Fibroblast of skin of left quadriceps (primary cell): ENCODE measurements at places on chromosomes 1 and 21.
A peak's percentile ranks its signal among the peaks of the same experiment; 100 is the strongest.

- DNase-seq, result no peak
Observed at GRCh38 chr1:35486858-35487408, 70.3 kb downstream of the KIAA0319L start.

DNA sequence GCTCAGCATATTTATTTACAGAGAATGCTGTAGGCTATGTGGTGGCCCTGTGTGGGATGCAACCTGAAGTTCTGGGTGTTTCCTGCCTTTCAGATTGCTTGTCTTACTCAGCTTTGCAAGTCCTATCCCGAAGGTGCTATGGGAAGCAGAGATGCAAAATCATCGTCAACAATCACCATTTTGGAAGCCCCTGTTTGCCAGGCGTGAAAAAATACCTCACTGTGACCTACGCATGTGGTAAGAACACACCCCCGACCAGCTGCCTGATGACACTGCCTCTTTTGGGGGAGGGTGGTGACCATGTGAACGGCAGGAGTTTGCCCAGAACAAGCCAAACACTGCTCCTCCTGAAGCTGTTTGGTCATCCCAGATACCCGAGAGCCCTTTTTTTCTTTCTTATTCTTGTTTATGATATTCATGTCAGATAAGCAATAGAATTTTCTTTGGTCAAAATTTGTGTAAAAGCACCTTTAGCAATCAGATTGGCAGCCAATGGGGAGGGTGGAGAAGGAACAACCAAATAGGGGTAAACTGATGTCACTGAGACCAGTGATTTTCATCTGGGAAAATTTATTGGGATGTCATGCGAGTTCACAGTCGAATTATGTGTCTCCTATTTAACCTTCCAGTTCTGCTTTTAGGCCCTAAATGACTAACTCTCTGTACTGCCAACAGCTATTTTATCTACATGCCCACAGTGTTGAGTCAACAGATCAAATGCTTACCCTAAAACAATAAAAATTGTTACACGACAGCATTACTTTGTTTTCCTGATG is 82.6 kb downstream of the EVA1C start:
- no peak for DNase-seq

DNA sequence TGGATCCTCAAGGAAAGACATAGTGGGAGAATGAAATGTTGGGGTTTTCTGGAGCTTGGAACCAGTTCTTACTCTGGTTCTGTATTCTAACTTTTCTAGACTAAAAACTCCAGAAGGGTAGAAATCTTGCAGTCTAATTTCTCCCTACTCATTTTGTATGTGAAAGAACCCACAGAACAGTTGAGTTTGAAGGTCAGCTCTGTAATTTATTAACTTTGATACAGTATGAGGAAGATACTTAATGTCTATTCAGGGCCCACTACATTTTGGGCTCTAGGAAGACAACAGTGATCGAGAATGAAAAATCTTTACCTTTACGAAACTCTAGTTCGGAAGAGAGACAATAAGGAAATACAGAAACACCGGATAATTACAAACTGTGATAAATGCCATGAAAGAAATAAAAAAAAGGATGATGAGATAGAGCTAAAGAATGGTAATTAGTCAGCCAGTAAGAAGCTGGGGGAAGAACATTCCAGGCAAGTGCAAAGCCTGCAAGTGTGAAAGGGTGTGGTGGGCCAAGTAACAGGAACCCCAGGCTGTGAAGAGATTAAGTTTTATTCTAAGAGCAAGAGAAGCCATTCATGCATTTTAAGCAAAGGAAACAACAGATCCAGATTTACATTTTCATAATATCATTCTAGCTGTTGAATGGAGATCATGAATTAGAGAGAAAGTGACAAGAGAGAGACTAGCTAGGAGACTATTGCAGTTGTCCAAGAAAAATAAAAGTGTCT is 159.9 kb upstream of the HMCN1 start:
- no peak for DNase-seq

GRCh38 chr1:59557549-59557885 is 257.2 kb upstream of the HOOK1 start:
- no peak for DNase-seq

DNA sequence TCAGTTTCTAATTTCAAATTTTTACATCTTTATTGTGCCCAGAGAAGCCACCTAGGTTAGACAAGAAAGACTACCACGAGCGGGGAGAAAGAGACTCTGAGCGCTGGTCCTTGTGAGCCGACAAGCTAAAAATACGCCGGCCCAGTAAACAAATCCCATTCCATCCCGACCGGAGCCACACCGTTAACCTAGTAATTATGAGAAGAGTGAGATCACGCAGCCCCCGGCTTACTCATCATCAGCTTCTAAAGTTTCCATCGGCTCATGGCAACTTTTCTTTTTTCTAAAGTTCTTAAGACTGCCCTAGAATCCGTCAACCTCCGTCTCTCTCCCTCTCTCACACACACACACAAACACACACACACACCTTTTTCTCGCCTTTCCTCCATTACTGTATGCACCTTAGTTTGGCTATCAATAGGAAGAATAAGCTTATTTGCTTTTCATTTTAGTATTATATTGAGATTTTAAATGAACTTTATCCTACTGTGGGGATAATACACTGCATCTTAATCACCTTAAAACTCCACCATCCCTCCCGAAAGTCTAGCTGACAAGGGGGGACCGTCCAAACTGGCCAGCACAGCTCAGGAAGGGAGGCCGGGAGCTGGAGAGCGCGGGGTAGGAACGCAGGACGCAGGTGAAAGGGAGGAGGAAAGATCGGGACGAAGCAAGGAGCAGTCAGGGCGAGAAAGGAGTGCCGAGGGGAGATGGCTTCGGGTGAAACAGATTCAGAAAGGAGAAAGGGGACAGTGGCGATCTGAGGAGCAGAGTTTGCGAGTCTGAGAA is 728 bp downstream of the OTUD7B start:
- peak; percentile 53 for DNase-seq

DNA sequence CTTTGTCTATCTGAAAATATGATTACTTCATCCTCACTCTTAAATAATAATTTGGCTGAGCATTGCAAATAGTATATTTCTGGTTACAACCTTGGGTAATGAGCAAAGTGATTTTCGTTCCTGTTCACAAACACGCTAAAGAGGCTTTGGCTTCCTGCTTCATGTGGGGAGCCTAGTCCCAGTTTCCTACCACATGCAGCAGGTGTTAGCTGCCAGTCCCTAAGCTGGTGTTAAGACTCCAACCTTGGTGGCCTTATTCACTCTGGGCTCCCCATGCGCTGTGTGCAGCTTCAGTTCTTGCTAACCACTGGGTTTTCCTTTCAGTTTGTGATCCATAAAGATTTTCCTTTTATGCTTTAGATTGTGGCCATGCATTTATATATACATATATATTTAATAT is 56.7 kb upstream of the BARHL2 start:
- DNase-seq, result no peak

- DNase-seq, result no peak
Observed at GRCh38 chr1:160544647-160545046, 21.6 kb upstream of the SLAMF6 start.

GRCh38 chr1:46575300-46575699 is 23.9 kb upstream of the KNCN start:
- no peak for DNase-seq

DNA sequence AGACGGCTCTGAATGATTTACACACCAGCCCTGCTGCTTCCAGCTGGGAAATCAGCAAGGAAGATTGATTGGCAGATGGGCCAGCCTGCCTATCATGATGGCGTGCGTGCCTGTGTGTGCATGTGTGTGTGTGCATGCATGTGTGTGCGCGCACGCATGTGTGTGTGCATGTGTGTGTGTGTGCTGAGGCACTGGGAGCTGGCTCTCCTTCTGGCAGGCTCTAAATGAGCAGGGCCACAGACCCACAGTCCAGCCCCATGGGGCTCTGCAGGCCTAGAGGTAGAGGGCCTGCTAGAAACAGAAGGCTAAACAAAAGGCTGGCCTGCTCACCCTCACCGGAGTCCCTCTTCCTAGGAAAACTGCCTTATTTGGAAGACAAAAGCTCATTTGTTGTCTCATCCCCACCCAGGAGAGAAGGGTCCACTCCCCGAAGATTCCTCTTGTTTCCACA is 6.0 kb downstream of the KLHDC8A start:
- DNase-seq, result no peak

- DNase-seq, result no peak
Observed at GRCh38 chr1:36355811-36356210, 29.9 kb downstream of the STK40 start.

GRCh38 chr1:199780948-199781670 is 246.4 kb upstream of the NR5A2 start:
- no peak for DNase-seq

DNA sequence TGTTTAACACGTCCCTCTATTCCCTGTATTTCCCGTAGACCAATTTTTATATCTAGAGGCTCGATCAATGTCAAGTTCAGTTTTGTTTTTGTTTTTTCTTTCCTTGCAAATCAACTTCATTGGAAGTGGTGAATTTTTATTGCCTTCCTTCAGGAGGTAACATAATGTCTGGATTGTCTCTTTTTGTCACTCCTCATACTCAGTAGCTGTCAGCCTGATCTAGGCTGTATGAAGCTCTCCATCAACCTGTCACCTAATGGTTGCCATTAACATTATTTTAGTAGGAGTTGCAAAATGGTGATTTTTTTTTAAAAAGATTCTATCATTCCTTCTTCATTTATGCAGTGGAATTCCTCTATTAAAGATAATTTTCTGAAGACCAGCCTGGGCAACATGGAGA is 49.7 kb upstream of the KIF26B start:
- DNase-seq, result no peak

DNA sequence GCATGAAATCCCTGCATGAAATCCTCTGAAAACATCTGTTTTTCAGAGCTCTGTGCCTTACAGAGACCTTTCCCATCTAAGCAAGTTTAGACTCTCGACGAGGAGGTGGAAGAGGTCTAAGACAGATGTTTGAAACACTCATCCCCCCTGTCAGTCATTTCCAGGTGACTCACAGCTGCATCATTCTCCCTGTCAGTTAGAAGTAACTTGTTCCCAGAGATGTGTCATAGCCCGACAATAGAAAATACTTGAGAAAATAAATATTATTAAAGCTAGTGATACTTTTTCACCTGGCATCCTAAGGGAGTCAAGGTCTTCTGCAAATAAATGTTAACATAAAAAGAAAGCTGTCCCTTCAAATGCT is 41.6 kb upstream of the SEC16B start:
- no peak for DNase-seq

GRCh38 chr1:231601824-231602672 is 24.5 kb upstream of the DISC1 start:
- DNase-seq, result no peak

- DNase-seq, result no peak
Observed at GRCh38 chr1:183817576-183818288, 12.8 kb downstream of the RGL1 start.

- no peak for DNase-seq
Observed at GRCh38 chr1:209751627-209752231, 4.1 kb upstream of the TRAF3IP3 start.

DNA sequence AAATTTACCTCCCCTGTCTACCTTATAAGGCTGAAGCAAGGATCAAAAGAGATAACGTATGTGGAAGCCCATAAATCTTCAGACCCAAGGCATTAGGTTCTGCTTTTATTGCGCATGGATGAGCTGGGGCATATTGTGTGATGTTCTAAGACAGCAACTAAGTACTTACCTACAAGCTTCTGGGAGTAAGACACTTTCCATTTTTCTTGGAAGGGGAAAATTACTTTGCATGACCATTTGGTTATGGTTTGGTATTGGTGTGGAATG is 21.1 kb downstream of the LMOD1 start:
- no peak for DNase-seq

DNA sequence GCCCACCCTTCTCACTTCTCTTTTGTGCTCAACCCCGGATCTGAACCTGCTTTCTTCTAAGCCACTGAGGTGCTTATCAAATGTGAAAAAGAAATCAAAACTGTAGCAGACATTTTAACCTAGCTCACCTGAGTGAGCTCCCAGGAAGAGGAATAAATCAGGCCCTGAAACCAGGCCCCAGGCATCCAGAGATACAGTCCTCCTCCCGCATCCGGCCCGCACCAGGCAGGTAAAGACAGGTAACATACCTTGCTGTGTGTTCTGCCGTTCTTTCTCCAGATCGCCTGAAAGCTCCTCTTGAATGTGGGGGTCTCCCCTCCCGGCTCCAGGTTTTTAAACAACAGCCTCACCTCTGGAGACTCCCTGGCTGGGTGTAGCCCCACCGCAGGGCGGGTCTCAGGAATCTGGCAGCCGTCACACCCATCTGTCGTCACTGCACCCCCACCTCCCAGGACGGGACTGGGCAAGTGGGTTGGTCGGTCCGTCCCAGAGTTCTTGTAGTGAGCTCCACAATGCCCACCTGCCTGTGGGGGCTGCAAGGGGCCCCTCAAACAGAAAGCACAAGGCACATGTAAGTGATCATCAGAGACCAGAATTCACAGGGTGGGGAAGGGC is at the start of gene LAMB3:
Gene LAMB3, minus strand, starts transcription at position 305 of the 615 bp plus-strand sequence. CDS start 1,481 bp downstream, outside the sequence.
- no peak for DNase-seq

DNA sequence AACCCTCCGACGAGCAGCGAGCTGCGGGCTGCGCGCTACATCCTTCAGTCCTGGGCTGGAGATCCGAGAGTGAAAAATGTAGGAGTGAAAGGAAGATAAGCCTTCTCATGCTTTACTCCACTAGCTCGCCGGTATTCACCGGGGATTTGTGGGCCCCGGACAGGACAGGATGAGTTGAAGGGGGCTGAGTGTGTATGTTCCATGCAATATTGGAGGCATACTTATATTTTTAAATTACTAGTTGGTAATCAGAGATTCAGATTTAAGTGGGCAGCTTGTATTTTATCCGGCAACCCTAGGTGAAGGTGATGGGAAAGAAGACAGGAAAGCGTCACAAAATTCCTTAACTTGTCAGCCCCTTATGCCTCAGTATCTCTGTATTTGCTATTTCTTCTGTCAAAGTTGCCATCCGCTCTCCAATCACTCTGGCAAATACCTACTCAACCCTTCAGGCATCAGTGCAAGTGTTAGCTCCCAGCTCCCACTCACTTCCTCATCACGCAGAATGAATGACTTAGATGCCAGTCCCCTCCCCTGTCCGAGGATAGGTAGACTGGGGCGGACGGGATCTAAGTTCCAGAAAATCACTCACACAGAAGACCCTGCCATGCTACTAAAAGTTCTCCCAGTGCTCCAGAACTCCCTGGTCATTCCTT is 503 bp upstream of the PIGM start:
- no peak for DNase-seq

DNA sequence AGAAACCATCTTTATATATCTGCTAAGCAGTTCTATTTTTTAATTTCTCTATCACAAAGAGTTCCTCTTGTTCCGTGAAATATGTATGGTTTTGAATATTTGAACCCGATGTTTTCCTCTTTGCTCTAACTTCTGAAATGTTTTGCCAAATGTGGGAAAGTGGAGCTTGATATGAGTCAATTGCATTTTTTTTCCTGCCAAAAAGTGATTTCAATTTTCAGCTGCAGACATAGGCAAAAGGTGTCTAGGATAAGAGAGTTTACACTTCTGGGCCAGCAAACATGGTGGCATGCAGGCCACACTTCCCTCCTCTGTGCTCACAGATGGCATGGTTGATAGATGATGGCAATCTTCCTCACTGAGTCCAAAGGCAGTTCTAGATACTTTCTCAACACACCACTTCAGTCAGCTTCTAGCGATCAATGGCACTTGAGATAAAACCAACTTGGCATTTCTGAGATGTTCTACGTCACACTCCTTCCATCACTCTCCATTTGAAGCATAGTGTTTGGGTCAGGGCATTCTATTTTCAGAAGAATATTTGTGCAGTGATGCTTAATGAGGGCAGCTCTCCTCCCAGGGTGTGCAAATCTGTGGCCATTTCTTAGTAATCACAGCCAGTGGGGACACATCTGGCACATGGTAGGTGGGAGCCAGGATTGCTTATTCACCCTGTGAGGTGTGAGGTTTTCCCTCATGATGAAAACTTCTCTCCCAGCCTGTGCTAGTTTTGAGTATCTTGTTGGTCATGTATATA is 54.4 kb upstream of the SCAF4 start:
- no peak for DNase-seq

- peak; percentile 5 for DNase-seq
Observed at GRCh38 chr1:226973898-226974543, 33.9 kb downstream of the COQ8A start.
